ENCODE measurements at places on chromosomes 3 and 15.
A peak's percentile ranks its signal among the peaks of the same experiment; 100 is the strongest.

DNA sequence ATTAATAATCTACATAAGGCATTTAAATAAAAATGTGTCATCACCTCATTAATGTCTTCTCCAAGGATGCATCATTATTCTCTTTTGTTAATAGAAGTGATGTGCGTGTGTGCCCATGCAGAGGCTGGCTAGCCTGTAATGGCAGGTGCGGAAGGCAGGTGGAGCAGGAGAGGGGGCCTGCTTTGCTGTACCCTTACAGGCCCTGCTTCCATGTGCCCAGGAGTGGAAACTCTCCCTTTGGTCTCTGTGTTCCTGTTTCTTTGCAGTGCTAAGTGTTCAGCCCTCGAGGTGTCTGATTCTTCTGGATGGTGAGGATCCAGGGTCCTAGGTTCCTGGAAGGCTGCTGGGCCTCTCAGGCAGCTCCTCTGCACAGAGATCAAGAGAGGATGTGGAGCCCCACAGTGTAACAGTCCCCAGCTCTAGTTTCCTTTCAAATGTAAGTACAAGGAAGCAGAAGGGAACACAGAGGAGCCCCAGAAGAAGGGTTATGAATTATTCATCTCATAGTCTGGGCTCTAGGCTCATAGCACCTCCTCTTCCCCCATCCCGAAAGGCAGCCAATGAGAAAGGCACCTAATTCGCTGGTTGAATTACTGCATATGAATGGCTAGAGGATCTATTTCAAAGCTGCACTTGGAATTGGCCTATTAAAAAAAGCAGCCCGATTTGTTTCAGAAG, 39.2 kb upstream of the AGBL1 start:
- no peak for DNase-seq

- DNase-seq, result peak; percentile 52
Measured at GRCh38 chr3:189961522-189962161, 159.1 kb downstream of the P3H2 start.

DNA sequence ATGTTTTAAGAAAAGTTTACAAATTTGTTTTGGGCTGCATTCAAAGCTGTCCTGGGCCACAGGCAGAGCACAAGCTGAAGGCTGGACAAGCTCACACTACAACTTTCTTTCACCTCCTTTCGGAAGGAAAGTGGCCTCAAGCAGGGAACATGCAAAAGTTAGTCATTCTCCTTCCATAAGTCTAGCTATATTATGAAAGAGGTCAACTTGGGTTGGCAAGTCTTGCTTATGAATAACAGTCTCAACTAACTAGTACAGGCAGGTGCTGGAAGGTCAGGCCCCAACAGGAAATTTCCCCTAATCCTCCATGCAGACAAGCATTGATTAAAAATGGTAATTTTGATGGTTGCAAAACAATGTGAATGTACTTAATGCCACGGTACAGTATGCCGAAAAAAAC, 69.4 kb downstream of the OSBPL10 start:
- no peak for DNase-seq

DNA sequence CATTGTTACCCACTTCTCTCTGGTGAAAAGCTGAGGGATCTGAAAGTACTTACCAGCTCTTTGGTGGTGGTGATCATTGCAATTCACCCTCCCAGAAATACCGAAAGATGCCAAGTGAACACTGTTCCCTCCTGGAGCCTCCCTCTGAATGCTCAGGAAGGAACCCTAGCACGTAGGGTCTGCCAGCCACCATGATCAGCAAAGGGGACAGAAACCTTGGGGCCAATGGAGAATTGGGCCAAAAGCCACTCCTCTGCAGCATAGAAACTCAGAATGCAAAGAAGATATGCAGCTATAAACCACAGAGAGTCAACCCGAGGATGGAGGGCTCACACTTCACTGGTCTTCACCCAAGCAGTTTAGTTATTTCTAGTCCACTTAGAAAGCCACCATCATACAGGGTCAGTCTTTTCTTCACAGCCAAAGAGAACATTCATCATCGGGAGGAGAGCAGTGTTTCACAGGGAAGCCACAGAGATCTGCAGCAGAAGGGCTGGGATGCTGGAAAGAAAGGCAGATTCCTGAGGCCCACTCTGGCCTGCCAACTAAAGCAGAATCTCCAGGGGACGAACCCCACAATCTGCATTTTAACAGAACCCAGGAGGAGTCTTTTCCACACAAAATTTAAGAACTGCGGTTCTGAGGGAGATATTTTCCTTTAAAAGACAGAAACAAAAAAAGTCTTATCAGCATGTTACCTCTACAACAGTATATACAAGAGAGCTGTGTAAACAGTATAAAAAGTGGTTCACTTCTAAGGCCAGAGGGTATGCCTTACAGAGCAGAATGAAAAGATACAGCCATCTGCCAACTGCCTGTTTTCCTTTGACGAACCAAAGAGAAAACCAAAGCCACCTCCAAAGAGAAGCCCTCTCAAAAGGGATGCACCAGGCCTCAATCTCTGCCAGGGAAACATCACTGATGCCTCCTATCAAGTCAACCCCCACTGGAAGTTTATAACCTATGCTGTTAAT, 11.3 kb downstream of the TBC1D2B start:
- no peak for DNase-seq

- no peak for DNase-seq
Measured at GRCh38 chr3:43618142-43618541, 3.7 kb downstream of the ANO10 start.

GRCh38 chr3:46942481-46943236, 33.9 kb downstream of the CCDC12 start:
- no peak for DNase-seq

DNA sequence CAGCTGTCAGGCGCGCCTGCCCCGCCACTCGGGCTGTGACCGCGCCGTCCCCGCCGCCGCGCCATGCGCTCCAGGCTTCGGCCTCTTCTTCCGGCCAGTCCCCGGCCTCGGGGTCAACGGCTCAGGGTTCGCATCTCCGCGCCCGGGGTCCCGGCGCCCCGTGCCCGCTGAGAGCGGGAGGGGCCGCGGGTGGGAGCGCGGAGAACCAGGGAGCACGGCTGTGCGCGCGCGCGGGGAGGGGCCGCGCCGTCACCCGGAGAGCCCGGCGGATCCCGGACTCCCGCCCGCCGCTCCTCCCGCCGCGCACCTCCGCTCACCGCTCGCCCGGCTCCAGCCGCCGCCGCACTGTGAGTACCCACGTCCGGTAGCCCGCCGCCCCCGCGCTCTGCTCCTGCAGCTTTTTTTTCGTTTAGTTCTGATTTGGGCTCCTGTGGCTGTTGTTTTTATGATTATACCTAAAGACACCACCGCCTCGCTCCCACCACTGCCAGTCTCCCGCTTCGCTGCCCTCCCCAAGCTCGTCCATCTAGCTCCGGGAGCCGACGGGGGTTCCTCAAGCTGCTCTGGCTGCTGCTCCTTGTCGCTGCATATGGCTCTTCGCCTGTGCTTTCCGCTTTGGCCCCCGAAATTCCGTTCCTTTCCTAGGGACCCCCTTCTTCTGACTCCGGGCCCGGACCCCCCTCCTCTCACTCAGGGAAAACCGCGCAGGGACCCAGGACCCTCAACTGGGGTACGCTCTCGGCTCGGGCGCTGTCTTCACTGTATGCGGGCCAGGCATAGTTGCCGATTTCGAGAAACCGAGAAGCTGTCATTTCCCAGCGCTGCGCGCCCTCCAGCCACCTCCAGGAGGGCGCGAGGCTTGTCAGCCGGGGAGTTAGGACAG, 1.8 kb upstream of the SKOR1 start:
- no peak for DNase-seq

GRCh38 chr15:60649845-60650548, 171.1 kb upstream of the ICE2 start:
- DNase-seq, result no peak

DNA sequence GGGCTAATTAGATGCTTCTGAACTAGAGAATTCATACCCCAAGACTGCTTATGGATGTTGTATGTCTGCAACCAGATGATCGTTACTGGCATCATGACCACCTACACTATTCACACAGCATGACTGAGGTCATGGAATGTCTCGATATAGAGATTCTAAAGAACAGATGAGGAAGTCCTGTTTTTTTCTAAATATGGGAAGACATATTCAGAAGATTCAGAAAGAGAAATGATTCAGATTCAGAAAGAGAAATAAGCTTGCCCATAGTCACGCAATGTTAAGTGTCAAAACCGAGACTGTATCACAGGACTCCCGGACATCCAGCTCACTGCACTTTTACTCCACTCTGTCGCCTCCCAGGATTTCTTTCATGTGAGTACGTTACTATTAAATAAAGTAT, 136.2 kb downstream of the TPRG1 start:
- DNase-seq, result no peak

DNA sequence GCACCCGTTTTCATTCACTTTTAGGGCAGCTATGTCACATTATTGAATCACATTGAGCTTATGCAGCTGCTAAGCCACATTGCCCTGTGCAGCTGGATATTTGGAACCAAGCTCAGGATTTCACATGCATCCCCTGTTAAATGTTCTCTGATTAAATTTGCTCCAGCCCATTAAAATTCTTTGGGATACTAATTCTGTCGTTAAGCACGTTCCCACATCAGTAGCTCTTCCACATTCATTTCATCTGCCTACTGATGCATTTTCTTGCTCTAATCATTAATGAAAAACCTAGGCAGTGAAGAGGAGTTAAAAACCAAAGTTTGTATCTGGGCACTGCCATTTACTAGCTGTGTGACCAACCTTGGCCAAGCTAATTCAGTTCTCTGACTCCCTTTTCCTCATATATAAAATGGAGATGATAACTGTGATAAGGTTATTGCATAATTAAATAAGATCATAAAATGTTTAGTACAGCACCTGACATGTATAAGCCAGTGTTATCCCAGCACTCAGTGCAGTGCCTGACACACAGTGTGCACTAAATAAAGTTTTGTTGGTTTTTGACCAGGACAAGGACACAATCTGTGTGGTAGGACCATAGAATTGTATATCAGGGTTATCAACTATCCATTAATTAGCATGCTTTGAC, 222.2 kb upstream of the ATP11B start:
- DNase-seq, result no peak

DNA sequence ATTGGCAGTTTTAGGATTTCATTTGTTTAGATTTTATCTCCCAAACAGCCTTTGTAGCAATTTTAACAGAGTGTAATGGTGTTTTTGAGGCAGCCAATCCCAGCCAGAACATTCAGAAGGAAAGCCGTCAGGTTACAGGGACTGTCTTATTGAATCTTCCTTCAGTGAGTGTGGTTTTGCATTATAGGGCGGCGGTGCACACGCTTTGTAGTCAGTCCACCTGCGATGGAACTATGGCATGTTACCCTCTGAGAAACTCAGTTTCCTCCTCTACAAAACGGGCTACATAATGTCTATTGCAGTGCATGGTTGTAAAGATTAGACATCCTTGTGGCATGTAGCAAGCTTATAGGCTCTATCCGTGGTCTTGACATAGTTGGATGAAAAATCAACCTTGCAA, 1.0 kb downstream of the LRRC28 start:
- DNase-seq, result no peak

- DNase-seq, result no peak
Measured at GRCh38 chr3:184328516-184328915, 8.9 kb upstream of the FAM131A start.

DNA sequence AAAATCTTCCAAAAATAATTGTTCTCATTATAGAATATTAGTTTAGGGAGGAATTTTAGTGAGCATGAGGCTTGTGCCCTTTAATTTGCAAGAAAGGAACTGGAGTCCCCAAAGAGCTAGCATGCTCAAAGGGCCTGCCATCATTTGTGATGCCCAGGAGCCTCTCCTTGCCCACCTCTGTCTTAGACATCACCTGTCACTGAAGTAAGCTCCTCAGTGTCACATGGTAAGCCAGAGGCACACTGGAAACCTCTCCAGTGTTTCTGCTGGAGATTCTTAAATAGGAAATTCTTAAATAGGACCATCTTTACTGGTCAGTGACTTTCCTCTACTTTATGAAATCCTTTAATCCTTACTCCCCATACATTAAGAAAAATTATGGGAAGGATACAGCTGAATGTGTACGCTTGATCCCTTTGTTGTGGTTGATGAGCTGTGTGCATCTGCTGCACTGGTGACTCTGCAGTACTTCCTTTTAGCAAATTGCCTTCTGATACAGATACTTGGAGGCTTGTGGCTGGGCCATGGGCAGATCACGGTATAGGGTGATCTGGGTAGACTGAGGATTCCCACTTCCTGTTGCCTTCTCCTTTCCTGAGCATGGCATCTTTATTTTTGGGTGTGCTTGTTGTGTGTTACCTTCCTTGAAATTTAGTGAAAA, 197.4 kb downstream of the KLHL25 start:
- no peak for DNase-seq

- DNase-seq, result peak; percentile 74
Measured at GRCh38 chr3:154971771-154972326, 108.3 kb upstream of the MME start.

- no peak for DNase-seq
Measured at GRCh38 chr3:171443211-171443957, 16.8 kb downstream of the TNIK start.

GRCh38 chr3:149494022-149494758, 19.7 kb downstream of the TM4SF4 start:
- DNase-seq, result peak; percentile 53

GRCh38 chr3:43914269-43914668, 223.5 kb downstream of the ABHD5 start:
- DNase-seq, result no peak

- DNase-seq, result no peak
Measured at GRCh38 chr15:95503107-95503506, 827.4 kb upstream of the NR2F2 start.

- no peak for DNase-seq
Measured at GRCh38 chr3:161423911-161424522, 52.7 kb upstream of the SPTSSB start.

DNA sequence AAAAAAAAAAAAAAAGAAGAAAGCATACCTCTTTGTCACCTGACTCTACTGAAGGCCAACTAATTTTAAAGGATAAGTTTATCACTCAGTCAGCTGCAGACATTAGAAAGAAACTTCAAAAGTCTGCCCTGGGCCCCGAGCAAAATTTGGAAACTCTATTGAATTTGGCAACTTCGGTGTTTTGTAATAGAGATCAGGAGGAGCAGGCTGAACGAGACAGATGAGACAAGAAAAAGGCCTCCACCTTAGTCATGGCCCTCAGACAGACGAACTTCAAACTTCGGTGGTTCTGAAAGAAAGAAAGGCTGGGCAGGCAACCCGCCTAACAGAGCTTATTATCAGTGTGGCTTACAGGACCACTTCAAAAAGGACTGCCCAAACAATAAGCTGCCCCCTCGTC, 18.5 kb downstream of the GLDN start:
- DNase-seq, result no peak

DNA sequence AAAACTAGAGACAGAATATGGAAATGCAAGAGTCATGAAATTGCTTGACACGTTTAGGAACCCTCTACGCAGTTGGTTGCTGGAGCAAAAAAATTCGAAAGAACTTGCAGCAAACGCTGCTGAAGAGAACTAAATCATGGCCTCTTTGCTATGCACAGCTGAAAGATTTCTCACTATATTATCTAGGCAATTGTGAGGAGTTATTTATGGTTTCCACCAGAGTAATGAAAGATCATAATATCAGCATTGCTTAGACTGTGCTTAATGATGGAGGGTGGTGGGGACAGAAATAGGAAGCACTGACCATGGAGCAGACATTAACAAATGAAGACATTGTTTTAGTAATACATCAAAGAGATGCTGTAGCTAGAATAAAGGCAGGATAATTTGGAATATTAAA, 593.4 kb upstream of the ZNF717 start:
- no peak for DNase-seq

- DNase-seq, result no peak
Measured at GRCh38 chr3:156802821-156803606, 23.1 kb upstream of the LEKR1 start.
